Hepatic stellate cell (primary cell): ENCODE measurements at places on chromosomes 6 and 20.
A peak's percentile ranks its signal among the peaks of the same experiment; 100 is the strongest.

GRCh38 chr6:47302043-47302442 is 7.7 kb downstream of the TNFRSF21 start:
- DNase-seq = no peak

DNA sequence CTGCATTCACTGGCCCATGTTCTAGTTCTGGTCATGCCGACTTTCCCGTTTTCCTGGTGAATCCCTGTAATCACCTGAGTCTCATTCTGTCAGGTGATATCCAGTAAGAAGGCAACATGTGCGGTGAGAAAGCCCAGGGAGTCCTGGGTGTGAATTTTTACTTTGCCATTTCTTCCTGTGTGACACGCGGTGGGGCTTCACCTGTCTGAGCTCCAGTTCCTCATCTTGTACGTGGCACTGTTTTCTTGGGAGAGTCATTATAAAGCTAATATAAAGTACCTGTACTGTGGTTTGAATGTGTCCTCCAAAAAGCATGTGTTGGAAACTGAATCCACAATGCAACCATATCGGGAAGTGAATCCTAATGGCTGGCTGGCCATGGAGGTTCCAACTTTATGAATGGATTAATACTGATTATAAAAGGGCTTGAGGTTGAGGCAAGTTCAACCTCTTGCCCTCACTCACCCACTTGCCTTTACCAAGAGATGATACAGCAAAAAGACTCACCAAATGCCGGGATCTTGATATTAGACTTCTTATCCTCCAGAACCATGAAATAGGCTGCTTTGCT is 5.1 kb downstream of the HLA-E start:
- DNase-seq = no peak

DNA sequence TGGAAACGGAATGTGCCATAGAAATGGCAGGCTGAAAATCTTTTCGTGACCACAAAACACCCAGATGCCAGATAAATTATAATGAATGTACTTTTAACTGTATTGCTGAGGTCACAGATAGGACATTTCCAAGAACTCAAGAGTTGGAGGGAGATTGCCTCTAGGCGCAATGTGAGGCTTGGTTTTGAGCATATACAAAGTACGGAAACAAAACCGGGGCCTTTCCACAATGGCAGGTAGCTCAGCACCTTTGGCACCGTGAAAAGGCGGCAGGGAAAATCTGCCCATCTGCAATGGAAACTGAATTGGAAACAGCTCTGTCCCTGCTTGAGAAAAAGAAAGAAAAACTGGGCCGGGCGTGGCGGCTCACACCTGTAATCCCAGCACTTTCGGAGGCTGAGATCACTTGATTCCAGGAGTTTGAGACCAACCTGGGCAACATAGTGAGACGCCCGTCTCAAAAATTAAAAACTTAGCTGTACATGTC is 10.5 kb upstream of the C20orf144 start:
- DNase-seq = no peak

- DNase-seq = no peak
Measured at GRCh38 chr6:145212813-145213212, 522.5 kb downstream of the EPM2A start.

GRCh38 chr6:31227143-31227542 is 44.7 kb downstream of the HLA-C start:
- DNase-seq = no peak

DNA sequence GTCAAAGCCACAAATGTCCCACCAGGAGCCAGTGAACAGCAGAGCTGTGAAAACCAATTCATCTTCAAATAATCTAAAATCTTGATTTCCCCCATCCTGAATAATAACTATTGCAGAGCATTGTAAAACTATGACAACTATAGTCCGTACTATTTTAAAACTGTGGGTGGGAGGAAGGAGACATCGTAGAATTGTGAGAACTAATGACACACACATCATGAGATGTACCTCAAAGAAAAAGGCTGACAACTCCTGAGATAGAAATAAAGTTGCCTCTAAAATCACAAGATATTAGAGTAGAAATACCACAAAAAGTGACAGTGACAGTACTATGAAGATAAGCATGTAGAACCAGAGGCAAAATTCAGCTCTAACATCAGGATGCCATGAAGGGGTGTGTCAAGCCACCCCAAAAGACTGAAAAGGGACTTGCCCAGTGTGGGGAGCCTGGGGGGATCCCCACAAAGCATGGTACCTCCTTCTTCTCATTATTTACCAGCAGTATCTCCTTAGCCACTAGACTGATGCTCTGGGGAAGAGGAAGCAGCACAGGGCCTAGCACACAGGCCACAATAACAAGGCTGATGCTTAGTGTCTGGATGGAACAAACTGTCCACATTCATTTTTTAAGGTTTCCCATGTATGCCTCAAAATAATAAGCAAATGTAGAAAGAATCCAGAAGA is 13.4 kb downstream of the NAPB start:
- DNase-seq = no peak

GRCh38 chr6:444653-445275 is 53.2 kb downstream of the IRF4 start:
- DNase-seq = no peak

DNA sequence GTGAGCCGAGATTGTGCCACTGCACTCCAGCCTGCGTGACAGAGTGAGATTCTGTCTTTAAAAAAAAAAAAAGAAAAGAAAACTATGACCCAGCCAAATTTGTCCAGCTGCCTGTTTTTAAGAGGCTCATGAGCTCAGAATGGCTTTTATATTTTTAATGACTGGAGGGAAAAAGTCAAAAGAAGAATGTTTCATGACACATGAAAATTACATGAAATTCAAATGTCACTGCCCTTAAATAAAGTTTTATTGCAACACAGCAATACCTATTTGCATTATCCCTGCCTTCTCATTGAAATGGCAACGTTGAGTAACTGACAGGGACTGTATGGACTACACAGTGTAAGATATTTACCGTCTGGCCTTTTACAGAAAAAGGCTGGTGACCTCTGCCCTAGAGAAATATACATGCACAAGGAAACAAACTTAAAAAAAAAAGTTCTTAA is 11.4 kb downstream of the SENP6 start:
- no peak for DNase-seq

DNA sequence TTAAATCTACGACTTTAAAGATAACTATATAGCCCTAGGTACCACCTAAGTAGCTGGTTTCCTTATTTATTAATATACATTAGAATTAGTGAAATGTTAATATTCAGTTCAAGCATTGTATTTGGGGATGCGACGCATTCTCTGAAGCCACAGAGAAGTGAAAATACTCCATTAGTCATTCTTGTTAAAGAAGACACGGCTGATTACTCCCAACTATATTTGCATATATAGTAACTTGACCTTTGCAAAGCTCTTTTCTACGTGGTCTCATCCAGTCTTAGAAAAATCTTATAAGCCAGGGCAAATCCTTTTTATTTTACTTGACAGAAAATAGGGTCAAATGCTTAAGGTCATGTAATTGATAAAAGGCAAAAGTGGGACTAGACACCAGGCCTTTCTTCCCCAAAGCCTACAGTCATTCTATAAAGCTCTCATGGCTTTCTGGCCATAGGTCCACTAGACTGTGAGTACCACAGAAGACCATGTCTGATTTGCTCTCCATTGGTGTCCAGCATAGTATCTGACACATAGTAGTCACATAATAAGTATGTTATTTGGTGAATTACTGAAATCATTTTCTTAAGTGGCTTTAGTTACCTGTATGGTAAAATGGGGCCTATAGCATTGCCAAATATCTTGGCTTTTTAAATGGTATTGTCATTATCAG is 11.3 kb downstream of the ZHX3 start:
- DNase-seq = no peak

DNA sequence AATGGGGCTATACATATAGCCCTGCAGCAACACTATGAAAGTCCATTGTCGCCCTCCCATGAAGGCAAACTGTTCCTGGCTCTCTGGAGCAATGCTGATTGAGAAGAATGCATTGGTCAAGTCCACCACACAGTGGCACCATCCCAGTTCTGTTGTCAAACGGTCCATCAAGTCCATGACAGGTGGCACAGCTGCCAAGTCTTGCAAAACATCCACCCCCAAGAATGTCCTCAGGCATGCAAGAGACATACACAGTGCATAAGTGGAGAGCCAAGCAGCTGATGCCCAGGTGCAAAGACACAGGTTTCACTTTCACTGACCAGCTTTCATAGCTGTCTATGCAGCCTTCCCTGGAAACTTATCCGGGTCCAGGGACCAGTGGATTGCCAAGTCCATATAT is 17.5 kb downstream of the ZNF391 start:
- no peak for DNase-seq

DNA sequence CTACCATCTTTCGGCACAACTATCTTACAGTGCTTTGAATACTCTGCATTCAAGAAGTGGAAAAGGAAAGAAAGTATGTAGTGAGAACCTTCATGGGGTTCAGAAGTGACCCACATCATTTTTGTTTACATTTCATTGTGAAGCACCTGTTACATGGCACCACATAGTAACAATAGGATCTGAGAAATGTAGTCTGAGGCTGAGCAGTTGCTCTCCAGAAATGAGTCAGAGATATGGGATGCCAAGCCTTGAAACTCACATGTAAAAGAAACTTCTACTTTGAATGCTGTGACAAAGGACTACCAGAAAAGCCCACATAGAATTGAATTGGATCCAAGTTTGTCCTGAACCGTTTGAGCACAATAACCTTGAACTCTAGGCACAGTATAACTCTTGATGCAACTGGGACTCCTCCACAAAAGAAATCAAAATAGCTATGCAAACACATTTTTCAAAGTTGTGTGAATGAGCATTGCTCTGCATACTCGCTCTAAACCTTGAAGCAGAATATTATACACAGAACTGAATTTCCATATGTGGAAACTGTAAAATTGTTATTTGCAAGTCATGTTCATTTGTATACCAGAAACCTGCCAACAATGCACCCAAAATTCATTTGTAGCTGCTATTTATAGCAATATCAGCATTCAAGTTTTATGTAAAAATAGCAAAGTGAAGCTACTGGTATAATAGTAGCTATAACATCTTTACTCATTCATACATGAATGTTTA is 400.9 kb upstream of the POU3F2 start:
- no peak for DNase-seq

GRCh38 chr20:23088866-23089265 is 2.7 kb upstream of the CD93 start:
- DNase-seq = no peak

DNA sequence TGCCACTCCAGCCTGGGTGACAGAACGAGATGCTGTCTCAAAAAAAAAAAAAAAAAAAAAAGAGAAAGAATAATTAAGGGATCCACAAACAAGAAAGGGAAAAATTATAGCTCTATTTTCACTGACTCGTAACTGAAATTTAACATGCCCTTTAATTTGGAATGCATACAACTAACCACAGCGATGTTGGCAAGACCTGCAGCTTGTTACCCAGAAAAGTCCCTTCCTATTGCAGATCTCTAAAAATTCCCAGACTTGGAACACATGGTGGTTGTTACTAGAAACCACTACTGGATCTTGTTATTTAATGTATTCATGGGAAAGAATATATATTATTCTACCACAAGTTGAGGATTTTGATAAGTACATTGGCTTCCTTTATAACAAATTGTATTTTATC is 27.8 kb upstream of the SMIM28 start:
- DNase-seq = no peak

GRCh38 chr6:90406142-90406794 is 109.6 kb upstream of the BACH2 start:
- peak; percentile 11 for DNase-seq

DNA sequence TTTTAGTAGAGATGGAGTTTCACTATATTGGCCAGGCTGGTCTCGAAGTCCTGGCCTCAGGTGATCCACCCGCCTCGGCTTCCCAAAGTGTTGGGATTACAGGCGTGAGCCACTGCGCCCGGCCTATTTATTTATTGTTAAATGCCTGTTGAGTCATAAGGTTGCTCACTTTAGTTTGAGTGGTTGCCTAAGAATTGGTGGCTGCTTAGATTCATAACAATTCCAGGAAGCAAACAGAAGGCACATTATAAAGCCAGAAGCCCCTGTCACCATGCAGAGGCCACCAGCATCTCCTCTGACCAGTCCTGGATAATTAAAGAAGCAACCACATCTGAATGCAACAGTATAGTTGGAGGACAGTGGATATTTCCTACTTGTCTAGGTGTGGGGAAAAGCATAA is 24.0 kb upstream of the ARMH2 start:
- DNase-seq = no peak

- DNase-seq = no peak
Measured at GRCh38 chr6:319177-320131, 27.2 kb downstream of the DUSP22 start.
